Motor neuron (in vitro differentiated cells): ENCODE measurements at places on chromosomes 16 and 17.

DNA sequence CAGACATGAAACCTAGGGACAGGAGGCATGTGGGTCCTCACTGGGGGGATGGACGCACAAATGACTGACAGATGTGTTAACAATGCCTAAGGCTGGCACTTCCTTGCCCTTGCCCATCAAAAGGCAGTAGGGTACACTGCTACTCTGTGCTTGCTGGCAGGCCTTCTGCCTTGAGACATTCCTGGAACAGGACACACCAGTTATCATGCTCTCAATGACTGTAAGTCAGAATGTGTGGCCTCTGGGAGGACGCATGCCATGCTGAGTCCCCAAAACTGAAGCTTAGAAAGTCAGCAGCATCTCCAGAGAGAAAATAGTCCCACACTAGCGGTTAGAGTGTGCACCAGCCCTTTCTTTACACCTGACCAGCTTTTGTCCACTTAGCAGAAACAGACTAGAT, 16.1 kb upstream of the SREBF1 start:
- ATAC-seq, result no peak

- ATAC-seq, result peak; percentile 49
Observed at GRCh38 chr17:74429604-74430384, 2.1 kb upstream of the GPRC5C start.

DNA sequence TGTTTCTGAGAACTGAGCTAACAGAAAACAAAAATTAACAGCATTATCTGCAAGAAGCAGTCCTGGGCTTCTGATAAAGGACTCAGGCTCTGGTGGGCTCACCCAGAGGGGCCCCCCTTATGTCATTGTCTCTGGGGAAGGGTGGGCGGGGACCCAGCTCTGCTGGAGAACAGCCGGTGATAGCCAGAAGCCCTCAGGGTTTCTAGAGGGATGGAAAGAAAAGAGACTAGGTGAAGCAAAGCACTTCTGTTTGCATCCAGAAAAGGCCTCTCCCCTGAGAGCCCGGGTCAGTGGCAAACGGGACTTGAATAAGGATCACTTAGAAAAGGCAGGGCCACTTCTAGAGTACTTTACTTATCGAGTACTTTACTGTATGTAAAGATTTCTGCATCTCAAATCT, 7.0 kb upstream of the CDC42EP4 start:
- ATAC-seq, result no peak

- ATAC-seq, result no peak
Observed at GRCh38 chr16:53692146-53692545, 11.5 kb downstream of the RPGRIP1L start.

DNA sequence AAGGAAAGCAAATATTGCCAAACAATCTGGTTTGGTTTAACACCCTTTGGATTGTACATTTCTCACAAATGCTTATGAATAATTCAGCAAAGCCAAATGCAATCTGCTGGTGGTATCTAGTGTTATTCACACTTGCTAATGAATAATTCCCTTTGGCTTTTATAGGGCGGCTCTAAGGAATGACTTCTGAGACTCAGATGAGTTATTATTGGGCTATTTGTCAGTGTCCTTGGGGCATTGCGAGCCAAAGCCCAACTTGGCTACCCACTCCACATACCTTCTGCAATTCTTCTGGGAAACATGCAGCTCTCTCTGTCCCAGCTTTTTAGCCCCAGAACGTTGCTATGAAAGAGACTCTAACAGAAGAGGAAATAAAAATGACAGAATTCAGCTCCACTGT, 41.1 kb downstream of the FTO start:
- peak; percentile 64 for ATAC-seq

- ATAC-seq, result no peak
Observed at GRCh38 chr17:28700830-28701492, 10.7 kb downstream of the PROCA1 start.

DNA sequence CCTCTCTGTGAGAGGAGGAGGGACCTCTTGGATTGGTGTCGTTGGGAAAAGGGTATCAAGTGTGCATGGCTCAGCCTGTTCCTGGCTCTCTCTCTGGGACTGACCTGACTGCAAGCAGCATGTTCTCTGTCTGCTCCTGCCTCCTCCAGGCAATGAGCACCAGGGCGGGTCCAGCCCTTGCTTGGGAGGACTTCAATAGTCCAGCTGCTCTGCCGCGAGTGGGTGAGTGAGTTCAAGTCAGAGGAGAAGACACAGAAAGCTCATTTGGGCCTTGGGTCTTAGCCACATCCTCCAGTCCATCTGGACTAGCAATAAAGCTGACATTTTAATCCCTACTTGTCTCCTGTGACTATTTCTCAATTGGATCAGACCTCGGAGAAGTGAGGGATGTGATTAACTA, 25.2 kb upstream of the TNS4 start:
- ATAC-seq, result peak; percentile 82

DNA sequence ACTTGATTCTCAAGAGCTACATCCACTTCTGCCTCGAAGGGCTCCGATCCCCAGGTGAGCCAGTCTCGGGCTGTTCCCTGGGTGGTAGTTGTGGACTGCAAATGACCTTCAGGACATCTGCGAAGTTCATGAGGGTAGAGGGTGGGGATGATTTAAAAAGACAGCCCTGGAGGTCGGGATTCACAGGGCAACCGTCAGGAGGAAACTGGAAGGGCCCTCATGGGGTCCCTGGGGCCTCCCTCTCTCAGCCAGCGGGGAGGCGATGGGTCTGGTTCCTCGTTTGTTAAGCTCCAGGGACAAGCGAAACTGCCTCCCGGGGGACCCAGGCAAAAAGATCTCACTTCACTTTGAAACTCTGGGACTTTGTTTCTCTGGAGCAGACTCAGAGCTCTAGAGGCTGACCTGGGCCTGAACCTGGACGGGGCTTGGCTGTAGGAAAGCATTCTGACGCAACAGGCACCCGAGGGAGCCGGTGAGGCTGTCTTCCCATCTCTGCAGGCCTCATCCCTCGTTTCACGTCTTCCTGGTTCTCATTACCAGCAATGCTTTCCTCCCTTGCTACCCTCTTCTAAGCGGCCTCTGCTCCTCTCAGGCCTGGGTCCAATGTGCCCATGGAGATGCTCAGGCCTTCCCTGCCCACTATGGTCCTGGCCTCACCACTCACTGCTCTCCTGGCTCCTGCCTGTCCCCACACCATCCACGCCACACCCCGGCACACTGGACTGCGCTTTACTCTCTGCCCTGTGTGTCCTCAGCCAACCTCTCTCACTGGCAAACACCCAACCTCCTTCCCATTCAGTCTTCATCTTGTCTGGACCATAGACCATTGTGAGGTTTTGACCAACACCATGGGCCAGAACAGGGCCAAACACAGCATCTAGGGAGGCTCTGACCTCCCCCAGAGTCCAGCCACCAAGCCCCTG, 214.2 kb upstream of the TNRC6C start:
- ATAC-seq, result no peak

DNA sequence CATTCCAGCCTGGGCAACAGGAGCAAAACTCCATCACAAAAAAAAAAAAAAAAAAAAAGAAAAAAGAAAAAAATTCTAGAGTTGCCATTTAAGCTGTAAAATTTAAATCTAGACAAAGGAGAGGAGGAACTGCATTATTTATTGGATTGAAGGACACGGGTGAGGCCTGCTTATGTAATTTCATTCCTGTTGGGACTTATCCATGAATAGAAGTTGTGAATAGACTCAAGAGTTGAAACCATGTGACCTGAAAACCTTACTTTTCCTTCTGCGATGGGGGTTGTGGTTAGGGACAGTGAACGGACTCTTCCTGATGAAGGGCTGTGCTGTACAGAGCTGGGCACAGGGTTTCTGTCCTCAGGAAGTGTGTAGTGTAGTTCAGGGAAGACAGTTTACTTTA, 22.5 kb downstream of the BANP start:
- ATAC-seq, result no peak

- ATAC-seq, result no peak
Observed at GRCh38 chr17:72234985-72235384, 114.2 kb downstream of the SOX9 start.

DNA sequence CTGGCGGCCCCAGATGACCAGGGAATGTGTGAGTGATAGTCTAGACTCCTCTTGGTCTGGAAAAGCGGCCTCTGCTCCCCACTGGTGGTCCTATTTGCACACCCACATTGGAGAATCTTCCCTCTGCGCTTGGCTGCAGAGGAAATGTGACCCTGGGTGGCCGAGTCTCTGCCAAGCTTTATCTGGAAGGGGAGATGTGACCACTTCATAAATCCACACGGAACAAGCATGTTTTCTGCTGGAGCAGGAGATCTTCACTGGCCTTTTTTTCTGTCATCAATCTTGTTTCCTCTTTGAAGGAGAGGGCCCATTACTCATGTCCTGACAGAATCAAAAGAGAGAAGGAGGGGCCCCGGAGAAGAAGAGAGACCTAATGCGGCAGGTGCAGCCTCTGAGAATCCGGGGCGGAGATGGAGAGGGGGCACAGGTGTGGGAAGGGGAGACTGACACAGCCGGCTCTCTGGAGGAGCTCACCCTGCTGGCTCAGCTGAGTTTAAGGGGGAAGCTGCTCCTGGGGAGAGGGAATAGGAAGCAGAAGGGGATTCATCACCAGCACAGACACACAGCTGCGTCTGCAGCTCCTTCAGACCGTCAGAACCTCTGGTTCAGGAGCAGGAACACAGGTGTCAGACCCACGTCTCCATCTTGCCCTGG, 116.3 kb downstream of the SOX9 start:
- ATAC-seq, result no peak

- ATAC-seq, result no peak
Observed at GRCh38 chr16:89300311-89300975, 82.9 kb downstream of the ZNF778 start.

DNA sequence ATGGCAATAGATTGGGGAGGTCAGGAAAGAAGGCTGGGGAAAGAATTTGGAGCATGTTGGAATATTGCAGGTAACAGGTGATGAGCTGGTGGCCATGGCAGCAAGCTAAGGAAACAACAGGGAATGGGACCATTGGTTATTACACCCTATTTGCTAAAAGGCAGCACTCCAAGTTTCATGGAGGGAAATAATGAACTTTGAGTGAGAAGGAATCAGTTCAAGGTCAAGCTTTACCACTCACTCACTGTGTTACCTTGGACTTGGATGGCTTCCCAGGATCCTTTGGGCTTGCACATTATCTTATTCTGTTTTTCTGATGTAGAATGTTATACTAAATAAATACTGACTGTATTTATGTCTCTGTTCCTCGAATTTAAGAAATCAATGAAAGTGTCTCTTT, 792.8 kb upstream of the CDH8 start:
- ATAC-seq, result no peak

DNA sequence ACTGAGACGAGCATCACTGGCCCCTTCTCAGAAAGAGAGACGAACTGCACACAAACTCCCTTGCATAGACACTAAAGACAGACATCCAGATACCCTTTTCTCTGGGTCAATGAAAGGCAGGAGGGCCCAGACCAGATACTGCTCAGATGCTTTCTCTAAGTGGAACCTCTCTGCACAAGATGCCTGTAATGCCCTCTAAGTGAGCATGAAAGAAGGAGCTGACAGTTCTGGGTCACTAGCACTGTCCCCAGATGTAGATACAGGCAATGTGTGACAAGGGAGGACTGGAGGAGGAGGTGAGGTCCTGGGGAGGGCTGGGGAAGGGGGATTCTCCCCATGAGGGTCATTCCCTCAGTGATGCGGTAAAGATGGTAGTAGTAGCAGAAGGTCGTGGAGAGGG, 501.0 kb upstream of the CDH11 start:
- ATAC-seq, result no peak

DNA sequence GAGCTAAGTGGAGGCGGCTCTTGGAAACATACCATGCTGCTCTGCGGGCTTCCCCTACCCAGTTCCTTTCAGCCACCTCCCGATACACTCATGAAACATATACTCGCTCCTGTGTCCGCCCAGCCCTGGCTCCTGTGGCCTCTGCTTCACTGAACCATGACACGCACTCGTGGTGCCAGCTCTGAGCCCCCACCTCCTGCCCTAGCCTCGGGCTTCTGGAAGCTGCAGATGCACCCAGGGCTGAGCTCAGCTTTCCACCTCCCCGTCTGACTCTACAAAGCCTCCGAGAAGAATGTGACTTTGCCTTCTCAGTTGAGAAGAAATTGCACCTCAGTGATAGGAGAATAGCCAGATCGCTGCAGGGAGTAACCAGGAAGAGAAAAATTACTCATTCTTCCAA, 11.0 kb downstream of the CALB2 start:
- no peak for ATAC-seq

- peak; percentile 78 for ATAC-seq
Observed at GRCh38 chr16:8641671-8642070, 20.2 kb downstream of the METTL22 start.

- no peak for ATAC-seq
Observed at GRCh38 chr16:73997971-73998370, 298.6 kb upstream of the PSMD7 start.

GRCh38 chr16:14011846-14012245, 59.3 kb upstream of the MRTFB start:
- ATAC-seq, result peak; percentile 38

- ATAC-seq, result no peak
Observed at GRCh38 chr17:48006936-48007709, 30.5 kb downstream of the COPZ2 start.

DNA sequence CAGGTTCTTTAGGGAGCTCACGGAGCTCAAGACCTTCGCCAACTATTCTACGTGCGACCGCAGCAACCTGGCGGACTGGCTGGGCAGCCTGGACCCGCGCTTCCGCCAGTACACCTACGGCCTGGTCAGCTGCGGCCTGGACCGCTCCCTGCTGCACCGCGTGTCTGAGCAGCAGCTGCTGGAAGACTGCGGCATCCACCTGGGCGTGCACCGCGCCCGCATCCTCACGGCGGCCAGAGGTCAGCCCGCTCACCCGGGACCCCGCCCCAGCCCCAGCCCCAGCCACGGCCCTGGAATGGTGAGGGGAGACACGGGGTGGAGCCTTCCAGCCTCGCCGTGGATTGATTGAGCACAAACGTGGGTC, 13.5 kb downstream of the SARM1 start:
- no peak for ATAC-seq

- ATAC-seq, result no peak
Observed at GRCh38 chr16:1213796-1214372, 11.2 kb downstream of the TPSG1 start.

GRCh38 chr17:80604670-80605010, 60.0 kb downstream of the RPTOR start:
- ATAC-seq, result no peak

DNA sequence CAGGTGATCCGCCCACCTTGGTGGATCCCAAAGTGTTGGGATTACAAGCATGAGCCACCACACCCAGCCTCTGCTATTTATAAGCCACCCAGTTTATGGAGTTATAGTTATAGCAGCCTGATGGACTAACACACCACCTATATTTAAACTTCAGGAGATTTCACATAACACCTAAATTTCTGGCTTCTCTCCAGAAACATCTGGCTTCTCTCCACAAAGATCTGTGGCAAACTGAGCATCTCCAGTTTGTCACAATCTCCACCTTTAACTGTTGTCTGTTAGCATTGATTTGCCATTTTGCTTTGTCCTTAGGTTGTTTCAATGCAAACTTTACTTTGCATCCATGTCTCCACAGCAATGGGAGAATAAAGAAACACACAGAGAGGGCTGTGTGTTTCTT, 39.6 kb downstream of the GDE1 start:
- ATAC-seq, result no peak

DNA sequence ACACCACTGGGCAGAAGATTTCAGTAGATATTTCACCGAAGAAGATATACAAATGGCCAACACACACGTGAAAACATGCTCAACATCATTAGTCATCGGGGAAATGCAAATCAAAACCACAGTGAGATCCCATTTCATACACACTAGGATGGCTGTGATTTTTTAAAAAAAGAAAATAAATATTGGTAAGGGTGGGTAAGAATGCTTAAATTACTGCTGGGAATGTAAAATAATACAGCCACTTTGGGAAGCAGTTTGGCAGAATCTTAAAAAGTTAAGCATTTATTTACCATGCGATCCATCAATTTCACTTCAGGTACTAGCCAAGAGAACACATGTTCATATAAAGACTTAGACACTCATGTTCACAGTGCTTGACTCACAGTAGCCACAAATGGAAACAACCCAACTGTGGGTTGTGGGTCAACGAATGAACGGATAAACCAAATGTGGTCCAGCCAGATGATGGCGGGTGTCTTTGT, 6.5 kb upstream of the C16orf74 start:
- no peak for ATAC-seq
